Naive thymus-derived CD8-positive, alpha-beta T cell (primary cell): ENCODE measurements at places on chromosomes 16 and 17. TPM values are rescaled to one million over a fixed set of nuclear protein-coding genes. Genes with fewer than 3 reads are reported as not detected.

The PHOSPHO1 gene
- not detected for total RNA-seq

The NUPR1 gene
- total RNA-seq: not detected

The MTMR4 gene
- total RNA-seq: 54.6 TPM

The CD68 gene
- 4.6 TPM for total RNA-seq

The KLHL10 gene
- total RNA-seq: not detected

The ZNF385C gene
- 0.18 TPM for total RNA-seq

GRCh38 chr16:84986102-84986501 is 25.2 kb downstream of the ZDHHC7 start:
- DNase-seq: no peak

GRCh38 chr16:74999609-75000480 is 1.0 kb downstream of the ZNRF1 start:
- DNase-seq: peak; percentile 48

GRCh38 chr17:43818966-43819365 is 14.0 kb downstream of the MPP3 start:
- no peak for DNase-seq

- DNase-seq: no peak
Observed at GRCh38 chr16:57648125-57648524, 19.7 kb downstream of the ADGRG1 start.

GRCh38 chr17:78697554-78698343 is 84.3 kb downstream of the CYTH1 start:
- DNase-seq: no peak

DNA sequence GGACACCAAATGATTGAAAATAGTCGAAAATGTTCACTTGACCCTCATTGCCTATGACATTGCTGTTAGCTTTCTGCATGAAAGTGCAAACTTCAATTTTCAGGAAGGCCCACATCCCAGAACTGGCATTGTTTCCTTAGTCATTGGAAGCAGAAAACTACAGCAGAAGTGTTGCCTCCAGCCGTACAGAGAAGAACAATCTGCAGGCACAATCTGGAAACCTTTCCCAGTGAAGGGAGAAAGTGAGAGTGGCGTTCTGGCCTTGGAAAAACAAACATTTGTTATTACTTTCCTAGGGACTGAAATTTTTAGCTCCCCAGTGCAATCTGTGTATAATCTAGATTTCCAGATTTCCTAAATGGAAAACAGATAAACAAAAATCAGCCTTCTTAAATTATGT is 529.5 kb upstream of the RBFOX1 start:
- DNase-seq: no peak

DNA sequence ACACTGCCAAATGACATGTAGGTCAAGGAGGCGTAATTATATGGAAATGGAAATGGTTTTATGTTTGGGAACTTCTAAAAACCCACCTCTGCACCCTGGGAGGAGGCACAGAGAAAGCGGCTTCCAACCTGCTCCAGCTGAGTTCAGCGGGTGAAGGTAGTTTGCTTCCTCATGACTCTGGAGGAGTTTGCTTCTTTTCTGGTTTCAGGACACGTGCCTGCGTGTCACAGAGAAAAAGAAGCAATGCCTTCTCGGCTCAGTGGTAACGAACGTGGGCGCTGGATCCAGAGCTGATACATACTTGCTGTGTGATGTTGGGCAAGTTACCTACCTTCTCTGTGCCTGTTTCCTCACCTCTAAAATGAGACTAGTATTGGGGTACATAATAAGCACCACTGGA is 22.1 kb downstream of the GPR139 start:
- DNase-seq: no peak

- no peak for DNase-seq
Observed at GRCh38 chr17:15883617-15884111, 61.3 kb upstream of the ADORA2B start.

- no peak for DNase-seq
Observed at GRCh38 chr17:33697557-33697956, 404.5 kb upstream of the ASIC2 start.

GRCh38 chr16:58417600-58417999 is 25.3 kb downstream of the GINS3 start:
- DNase-seq: no peak

DNA sequence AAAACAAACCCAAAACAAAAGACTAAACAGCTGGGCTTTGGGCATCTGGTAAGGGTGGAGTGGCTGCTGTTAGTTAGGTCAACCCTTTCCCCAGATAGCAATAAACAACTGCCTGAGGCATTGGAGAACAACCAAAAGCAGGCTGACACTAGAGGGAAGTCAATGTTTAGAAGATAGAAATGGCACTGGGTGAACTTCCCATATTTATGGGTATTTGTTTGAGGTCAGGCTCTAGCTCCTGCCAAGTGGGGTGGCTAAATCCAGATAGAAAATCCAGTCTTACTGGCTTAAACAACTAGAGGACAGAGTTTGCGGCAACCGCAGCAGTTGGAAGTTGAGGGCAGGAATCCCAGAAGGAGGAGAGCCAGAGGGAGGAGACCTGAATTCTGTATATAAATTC is 79.4 kb downstream of the SDK2 start:
- no peak for DNase-seq

GRCh38 chr17:6439951-6440350 is 4.3 kb upstream of the PIMREG start:
- no peak for DNase-seq

GRCh38 chr16:57795431-57795878 is 6.8 kb downstream of the KIFC3 start:
- no peak for DNase-seq

DNA sequence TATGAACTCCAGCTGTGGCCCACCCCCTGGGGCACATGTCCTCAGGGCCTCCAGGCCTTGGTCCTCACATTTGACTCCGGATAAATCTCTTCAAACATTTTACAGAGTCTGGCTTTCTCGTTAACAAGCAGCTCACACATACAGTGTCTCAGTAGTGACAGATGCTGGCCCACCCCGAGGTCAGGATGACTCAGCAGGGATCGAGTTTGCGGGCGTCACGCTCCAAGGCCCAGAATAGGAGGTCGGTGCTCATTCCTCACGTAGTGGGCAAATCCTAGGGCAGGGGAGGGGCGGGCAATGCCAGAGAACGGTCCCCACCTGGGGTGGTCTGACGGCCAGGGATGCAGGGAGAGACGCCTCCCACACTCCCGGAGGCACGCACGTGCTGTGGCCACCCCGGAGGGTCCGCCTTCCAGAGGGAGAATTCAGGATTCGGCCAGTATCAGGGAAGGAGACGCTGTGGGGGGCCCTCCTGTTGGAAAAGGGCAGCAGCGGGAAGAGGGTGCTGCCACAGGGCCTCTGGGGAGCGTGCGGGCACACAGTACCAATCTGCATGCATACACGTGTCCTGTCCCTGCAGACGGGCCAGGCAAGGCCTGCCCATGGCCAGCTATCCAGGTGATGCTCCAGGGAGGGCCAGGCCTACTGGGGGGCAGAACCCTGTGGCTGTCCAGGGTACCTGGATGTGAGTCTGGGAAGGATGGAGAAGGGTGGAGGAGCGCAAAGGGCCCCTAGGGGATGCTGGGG is 8.6 kb downstream of the SLC7A5 start:
- DNase-seq: no peak

DNA sequence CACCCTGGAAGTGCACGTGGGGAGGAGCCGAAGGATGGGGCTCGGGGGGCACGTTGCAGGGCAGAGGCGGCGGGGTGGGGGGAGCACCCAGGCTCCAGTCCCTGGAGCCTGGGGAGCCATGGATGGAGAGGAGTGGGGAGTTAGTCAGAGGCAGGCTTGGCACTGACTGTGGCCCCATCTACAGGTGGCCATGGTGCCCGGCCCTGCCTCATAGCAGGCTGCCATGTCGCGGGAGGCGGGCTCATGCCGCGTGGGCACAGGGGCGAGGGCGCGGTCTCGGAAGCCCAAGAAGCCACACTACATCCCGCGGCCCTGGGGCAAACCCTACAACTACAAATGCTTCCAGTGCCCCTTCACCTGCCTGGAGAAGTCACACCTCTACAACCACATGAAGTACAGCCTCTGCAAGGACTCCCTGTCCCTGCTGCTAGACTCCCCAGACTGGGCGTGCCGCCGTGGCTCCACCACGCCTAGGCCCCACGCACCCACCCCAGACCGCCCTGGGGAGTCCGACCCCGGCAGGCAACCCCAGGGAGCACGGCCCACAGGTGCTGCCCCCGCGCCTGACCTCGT is 3.0 kb downstream of the PRR35 start:
- no peak for DNase-seq

DNA sequence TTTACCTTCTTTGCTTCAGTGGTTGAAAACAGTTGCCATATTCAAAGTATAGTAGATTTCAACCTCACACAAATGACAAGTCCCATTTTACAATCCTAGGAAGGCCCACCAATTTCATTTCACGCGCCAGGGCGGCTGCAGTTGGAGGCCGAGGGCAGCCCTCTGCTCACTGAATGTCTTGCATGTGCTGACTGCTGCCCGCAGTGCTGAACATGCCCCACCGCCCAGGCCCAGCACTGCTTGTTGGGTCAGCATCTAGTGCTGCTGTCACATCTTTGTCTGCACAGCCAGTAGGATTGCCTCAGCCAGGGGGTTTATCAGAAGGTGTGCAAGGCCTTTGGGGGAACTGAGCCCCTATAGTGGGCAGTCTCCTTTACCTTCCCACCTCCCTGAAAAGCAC is 11.5 kb downstream of the SMCR8 start:
- DNase-seq: no peak

DNA sequence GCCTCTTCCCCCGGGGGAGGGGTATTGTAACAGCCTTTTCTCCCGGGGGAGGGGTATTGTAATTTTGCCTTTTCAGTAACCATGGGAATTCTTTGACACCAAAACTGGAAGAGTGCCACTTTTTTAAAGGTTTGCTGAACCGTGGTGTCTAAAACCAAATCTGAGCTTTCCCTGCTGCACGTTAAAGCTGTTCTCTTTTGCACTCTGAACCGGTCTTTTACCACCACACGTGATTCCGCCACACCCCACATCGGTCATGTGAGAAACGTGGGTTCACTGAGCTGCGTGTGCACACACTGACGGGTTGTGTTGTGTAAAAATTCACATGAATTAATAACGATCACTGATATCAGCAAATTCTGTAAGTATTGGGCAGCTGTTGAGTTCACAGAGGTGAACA is 9.2 kb upstream of the ACSF3 start:
- no peak for DNase-seq

GRCh38 chr17:18107971-18108370 is 585 bp upstream of the MYO15A start:
- no peak for DNase-seq

DNA sequence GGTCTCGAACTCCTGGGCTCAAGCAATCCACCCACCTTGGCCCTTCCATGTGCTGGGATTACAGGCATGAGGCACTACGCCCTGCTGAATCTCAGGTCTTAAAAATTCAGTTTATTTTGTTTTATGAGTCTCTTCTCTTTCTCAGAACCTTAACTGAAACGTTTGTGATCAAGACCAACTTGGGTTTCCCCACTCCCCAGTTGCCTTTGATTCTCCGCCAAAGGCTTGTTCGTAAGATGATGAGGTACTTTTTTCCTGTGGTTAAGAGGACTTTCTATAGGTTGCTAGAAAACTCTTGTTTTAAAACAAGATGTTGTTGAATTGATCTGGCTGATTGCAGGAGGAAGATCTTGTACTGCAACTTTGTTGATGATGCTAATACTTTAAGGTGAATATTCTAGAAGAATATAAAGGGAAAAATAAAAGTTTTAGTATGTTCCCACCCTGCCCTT is 11.7 kb downstream of the ABCC1 start:
- DNase-seq: peak; percentile 92

- DNase-seq: peak; percentile 60
Observed at GRCh38 chr17:58083491-58084316, 485 bp downstream of the DYNLL2 start.

- DNase-seq: peak; percentile 34
Observed at GRCh38 chr16:67481561-67482232, 740 bp upstream of the ATP6V0D1 start.

- no peak for DNase-seq
Observed at GRCh38 chr17:67477687-67478086, 100.6 kb downstream of the PITPNC1 start.

DNA sequence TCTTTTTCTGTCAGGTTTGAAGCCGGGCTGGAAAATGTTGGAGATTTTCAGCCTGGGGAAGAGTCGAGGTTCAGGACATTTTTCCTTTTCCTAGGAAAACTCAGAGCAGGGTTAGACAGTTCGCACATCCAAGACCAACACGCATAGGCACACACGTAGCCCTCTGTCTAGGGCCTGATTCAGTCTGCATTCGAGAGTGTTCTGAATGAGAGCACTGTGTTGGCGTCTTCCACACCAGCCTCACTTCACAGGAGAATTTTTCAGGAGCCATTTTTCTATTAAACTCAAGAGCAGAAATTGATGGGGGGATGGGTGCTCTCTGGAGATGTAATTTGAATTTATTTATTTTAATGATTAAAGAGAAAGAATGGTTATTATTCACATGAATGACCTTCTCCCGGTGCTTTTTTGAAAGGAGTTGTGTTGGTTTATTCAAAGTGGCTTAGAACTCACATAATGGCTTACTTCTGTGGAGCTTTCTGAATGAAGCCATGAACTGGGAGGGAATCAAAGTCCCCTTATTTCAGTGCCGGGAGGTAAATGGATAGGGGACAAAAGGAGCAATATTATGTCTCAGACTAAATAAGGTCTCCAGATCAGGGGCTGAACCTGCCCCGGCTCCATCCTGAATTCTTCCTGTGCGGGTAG is 194.3 kb downstream of the CCDC182 start:
- no peak for DNase-seq

GRCh38 chr17:82582213-82582612 is 62.7 kb downstream of the FOXK2 start:
- no peak for DNase-seq

DNA sequence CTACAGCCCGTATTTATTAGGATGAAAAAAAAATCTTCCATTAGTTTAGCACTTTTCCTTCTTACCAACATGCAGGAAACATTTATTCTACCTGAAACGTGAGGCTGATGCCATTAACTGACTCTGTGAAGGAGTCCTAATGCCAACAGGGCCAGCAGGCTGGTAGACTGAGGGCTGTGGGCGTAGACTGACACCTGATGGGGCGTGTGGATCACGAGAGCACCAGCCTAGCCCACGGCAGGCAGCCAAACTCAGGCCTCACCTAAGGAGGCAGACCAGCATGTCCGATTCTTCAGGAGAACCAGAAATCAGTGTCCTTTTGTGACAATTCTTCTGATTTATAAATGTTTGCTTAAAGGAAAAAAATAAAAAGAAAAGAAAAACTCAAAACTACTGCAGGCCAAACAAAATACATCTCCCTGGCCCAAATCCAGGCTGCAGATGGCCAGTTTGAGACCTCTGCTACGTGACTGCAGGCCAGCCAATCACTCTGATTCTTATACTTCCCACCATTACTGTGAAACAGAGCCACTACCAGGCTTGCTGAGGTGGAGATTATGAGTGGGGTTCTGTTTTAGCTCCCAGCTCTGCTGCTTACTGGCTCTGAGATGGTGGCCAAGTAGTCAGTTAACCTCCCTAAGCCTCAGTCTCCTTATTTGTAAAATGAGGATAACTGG is 66.5 kb downstream of the GNAO1 start:
- DNase-seq: no peak

- DNase-seq: no peak
Observed at GRCh38 chr16:85445779-85446222, 167.3 kb upstream of the GSE1 start.

GRCh38 chr17:68903286-68903685 is 51.9 kb downstream of the ABCA8 start:
- no peak for DNase-seq
